NCI-H460 (cell line): ENCODE measurements at places on chromosomes 4 and X. TPM values are rescaled to one million over a fixed set of nuclear protein-coding genes. Genes with fewer than 3 reads are reported as not detected.

GRCh38 chr4:112973750-112974251 lies 75.7 kb upstream of the ANK2 start:
- no peak for DNase-seq

GRCh38 chr4:113708250-113708649 lies 53.3 kb downstream of the CAMK2D start:
- no peak for DNase-seq

GRCh38 chr4:80301884-80302283 lies 33.6 kb upstream of the CFAP299 start:
- no peak for DNase-seq

DNA sequence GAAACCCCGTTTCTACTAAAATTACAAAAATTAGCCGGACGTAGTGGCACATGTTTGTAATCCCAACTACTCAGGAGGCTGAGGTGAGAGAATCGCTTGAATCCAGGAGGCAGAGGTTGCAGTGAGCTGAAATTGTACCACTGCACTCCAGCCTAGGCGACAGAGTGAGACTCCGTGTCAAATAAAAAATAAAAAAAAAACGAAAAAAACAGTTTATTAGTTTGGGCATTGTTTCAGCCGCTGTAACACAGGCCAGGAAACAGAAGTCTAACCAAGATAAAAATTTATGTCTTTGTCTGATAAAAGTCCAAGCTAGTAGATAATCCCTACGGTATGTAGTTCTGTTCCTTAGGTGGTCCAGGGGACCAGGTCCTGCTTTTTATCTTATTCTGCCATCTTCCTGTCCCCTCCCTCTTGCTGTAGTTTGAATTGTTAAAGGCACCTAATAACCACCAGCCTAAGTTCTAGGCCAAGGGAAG lies 21.4 kb downstream of the USO1 start:
- no peak for DNase-seq

- DNase-seq, result no peak
Measured at GRCh38 chr4:27934871-27935270, 1074.2 kb downstream of the STIM2 start.

DNA sequence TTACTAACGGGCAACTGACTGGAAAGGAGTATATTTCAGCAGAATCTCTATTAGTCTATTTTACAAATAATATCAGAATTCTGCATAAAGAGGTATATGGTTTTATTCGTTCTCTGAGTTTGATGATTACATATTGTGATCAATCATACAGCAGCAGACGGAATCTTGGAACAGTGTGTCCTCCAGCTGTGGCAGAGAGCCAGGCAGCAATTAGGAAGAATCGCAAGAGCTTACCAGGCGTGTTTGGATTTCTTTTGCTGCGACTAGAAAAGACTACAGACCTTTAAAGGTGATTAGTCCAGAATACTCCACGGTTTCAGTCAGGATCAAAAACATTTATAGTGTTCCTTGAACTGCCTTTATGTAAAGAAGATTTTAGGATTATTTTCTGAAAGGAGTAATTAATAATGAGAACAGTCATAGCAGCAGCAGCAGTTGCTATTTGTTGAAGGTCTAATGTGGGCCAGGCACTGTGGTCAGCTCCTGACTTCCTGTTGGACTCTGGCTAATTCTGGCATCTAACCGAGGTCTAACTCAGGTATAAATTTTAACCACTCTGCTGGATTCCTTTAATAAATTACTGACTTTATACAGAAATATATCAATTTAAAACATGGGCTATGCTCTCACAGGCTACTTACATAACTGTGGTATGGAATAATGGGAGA lies 225.3 kb upstream of the CXorf66 start:
- no peak for DNase-seq

Gene GPRASP1
- 0.94 and 2.2 TPM in 2 replicates for total RNA-seq

Gene BRS3
- total RNA-seq, result not detected in 2 replicates
